ENCODE measurements at places on chromosomes 16 and 17.

DNA sequence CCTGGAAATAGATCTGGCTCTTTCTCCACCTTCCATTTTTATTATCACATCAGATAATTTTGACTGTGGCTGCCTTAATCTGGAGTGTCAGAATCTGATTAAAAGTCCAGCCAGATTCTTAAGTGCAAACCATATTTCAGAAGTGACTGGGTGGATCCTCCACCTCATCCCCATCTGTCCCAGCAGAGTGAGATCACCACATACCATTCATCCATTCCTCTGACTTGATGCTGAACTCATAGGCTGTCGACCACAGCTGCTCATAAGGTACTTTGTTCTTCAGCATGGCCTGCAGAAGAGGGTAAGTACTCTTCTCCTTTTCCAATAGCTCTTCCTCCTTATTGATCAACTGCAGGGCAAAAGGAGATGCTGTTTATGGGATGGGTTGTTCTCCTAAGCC, 53.5 kb downstream of the DNAH3 start:
- no peak for DNase-seq

- no peak for DNase-seq
Measured at GRCh38 chr16:75099738-75100602, 16.6 kb downstream of the LDHD start.

DNA sequence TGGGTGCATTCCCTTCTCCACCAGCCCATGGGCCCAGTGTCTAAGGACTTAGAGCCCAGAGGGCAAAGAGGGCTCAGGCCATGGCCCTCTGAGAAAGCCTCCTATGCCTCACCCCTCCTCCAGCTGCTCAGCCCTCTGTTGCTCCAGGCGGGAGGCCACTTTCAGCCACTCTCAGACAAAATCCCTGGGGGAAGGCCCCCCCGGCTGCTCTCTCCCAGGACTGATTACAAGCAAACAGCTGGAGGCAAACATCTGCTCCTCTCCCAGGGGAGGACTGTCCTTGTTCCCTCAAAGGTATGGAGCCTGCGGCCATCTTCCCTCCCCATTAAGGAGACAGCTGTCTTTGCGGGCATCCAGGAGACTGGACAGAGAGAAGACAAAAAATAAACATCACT, 54.9 kb upstream of the DLX4 start:
- no peak for DNase-seq

DNA sequence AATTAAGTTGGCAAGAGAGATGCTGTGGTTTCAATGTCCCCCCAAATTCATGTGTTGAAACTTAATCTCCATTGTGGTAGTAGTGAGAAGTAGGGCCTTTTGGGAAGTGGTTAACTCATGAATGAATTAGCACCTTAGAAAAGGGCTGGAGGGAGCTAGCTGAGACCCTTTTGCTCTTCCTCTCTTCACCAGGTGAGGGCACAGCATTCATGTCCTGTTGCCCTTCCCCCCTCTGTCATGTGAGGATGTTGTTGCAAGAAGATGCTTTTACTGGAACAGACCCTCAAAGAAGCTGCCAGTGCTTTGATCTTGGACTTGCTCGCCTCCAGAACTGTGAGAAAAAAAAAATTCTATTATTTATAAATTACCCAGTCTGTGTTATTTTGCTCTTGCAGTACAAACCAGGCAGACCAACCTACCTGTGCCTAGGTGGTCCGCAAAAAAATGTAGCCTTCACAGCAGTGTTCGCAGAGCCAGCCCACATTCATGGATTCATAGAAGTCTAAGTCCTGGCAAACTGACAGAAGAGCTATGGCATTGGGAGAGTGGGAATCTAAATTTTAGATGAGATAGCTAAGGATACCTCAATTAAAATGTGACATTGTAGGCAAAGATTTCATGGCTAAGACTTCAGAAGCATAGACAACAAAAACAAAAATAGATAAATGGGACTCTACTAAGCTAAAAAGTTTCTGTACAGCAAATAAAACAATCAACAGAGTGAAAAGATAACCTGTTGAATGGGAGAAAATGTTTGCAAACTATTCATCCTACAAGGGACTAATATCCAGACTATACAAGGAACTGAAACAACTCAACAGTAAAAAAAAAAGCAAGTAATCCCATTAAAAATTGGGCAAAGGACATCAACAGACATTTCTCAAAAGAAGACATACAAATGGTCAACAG, 32.0 kb upstream of the ABCA5 start:
- DNase-seq = no peak

DNA sequence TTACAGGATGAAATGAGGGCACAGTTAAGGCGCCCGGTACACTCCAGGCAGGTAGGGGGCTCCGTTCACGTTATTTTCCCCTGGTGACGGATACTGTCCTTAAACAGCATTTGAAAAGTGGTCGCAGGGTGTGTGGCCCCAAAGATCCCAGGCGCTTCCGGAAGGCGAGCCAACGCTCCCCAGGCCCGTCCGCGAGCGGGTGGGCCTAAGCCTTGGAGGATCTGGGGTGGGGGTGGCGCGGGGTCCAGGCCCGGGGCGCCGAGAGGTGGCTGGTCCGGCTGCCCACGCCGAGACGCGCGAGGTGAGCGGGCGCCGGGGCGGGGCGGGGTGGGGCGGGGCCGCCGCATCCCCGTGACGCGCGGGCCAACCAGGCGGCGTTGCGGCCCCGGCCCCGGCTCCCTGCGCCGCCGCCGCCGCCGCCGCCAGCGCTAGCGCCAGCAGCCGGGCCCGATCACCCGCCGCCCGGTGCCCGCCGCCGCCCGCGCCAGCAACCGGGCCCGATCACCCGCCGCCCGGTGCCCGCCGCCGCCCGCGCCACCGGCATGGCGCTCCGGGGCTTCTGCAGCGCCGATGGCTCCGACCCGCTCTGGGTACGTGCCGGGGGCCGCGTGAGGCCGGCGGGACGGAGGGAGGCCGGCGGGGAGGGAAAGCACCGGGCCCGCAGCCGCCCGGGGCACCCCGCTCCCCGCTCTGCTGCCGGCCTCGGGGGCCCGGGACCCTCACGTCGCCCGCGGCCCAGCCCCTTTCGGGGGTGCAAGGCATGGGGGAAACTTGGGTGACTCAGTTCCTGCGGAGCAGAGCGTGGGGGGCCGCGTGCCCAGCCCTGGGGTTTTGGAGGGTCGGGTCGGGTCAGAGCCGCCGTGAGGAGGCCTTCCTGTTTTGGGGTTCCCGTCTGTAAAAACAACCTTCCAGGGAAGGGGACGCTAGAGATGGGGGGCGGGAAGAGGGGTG, at the start of gene ABCC1:
ABCC1 (plus strand) TSS at position 407 of the 951 bp plus-strand sequence; CDS start at position 543, 136 bp downstream.
- DNase-seq = no peak

DNA sequence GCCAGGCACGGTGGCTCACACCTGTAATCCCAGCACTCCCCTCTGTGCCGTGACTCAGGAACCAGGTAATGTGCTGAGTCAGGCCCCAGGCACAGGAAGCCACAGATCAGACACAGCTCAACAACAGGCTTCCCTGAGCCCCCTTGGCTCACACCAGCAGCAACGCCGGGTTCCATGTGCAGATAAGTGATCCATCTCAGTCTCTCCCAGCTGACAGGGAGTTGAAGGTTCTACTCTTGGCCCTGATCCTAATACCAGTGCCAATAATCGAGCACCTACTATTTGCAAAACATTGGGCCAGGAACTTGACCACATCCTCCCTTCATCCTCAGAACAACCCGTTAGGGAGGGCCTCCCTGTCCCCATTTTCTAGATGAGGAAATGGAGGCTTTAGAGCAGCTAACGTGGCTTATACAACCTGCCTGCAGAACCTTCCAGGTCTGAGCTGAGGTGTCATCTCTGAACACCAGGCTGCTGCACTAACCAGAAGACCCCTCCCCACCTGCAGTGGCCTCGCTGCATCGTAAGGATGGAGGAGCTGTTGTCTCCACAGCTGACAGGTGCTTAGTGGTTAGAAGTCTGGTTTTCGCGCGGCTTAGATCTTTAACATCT, 64.8 kb upstream of the AMZ2 start:
- no peak for DNase-seq

GRCh38 chr17:80745183-80745582, 200.5 kb downstream of the RPTOR start:
- DNase-seq = no peak

DNA sequence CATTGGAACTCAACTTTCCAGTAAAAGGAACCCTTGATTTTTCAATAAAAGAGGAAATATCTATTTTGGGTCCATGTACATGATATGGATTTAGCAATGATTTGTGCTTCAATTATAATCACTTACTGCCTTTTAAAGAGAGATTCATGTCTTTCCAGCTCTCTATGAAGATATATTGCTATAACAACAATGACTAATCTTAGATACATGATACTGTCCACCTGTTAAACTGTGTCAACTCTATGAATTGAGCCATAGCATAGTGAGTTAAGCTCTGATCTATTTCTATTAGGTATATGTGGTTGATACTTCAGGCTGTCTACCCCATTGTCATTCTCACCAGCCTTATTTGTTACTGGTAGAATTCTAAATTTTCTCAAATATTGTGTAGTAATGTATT, 15.0 kb upstream of the MPHOSPH6 start:
- DNase-seq = no peak

GRCh38 chr16:29821643-29822115, 1.4 kb downstream of the MVP start:
- no peak for DNase-seq
